ENCODE measurements at places on chromosomes 2 and 18. TPM values are rescaled to one million over a fixed set of nuclear protein-coding genes. Genes with fewer than 3 reads are reported as not detected.

Gene SLC30A3
- total RNA-seq: 0.90 TPM

Gene PRSS56
- total RNA-seq: not detected

Gene C18orf54
- 12.2 TPM for total RNA-seq

Gene FAP
- total RNA-seq: not detected

Gene APCDD1
- not detected for total RNA-seq

Gene PSMA8
- 1.7 TPM for total RNA-seq

Gene KRTCAP3
- total RNA-seq: 6.4 TPM

Gene CRACDL
- 0.31 TPM for total RNA-seq

Gene AGXT
- total RNA-seq: not detected

Gene RAB31
- total RNA-seq: 0.71 TPM

Gene SAG
- 0.27 TPM for total RNA-seq

Gene CAVIN2
- not detected for total RNA-seq

Gene NDUFS1
- 80.8 TPM for total RNA-seq

Gene RAB11FIP5
- total RNA-seq: 11.1 TPM

Gene NOSTRIN
- not detected for total RNA-seq

Gene TUBA3E
- total RNA-seq: not detected

Gene LHCGR
- total RNA-seq: not detected

Gene ALK
- total RNA-seq: not detected

Gene EML6
- total RNA-seq: 0.50 TPM

Gene CHRNG
- total RNA-seq: not detected

Gene FBXO41
- 15.2 TPM for total RNA-seq

Gene CFAP221
- not detected for total RNA-seq

Gene GCG
- total RNA-seq: not detected

Gene MC5R
- total RNA-seq: not detected

Gene RAX
- not detected for total RNA-seq

Gene EPHA4
- 6.3 TPM for total RNA-seq

Gene UGT1A7
- total RNA-seq: not detected

Gene SS18
- total RNA-seq: 51.5 TPM

Measured in activated CD4-positive, alpha-beta memory T cell treated with anti-CD3 and anti-CD28 coated beads for 36 hours (primary cell).